ENCODE measurements at places on chromosomes 6 and 20.

DNA sequence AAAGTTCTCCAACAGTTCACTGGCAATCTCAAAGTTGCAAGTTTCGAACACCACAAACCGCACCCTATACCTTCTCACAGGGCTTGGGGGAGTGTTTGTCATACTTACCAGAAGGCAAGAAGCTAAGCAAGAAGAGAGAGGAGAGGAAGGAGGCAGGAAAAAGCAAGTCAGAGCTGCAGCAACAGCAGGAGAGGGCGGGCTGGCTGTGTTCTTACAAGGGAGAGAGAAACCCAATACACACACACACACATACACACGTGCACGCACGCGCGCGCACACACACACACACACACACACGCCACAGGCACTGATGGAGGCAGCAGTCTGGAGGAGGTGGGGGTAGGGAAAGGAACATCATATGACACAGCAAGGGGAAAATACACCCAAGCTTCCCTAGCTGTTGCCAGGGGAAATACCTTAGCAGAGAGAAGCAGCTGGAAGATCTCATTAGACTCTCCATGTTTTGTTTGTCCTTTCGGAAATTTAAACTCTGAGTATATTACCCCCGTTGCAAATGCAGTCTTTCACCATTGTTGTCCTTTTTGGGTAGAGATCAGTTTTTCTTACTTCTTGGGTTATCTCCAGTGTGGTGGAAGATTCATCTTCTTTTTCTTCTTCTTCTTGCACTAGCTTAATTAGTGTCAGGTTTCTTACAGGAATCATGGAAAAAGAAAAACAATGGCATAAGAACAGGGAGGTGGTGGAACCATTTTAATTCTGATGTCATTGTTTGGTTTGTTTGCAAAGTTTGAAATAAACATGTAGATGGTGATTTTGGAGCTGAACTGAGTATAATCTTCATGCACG lies at the start of gene TXLNB:
Gene TXLNB, minus strand, starts transcription at position 186 of the 807 bp plus-strand sequence. CDS start 3,099 bp downstream, outside the sequence.
- H3K4me3 ChIP-seq: peak within 1 kb of the TSS; percentile 17
- peaks cover 40% of the 10 kb centered on the region for H3K4me1 ChIP-seq
- no peaks in the 10 kb centered on the region for H3K36me3 ChIP-seq
- H3K27ac ChIP-seq: peak within 1 kb of the TSS; percentile 95
- DNase-seq: peak; percentile 92

GRCh38 chr20:61449057-61449609 lies 197.1 kb downstream of the CDH4 start:
- H3K36me3 ChIP-seq: no peaks in the 10 kb centered on the region
- DNase-seq: no peak
- H3K4me3 ChIP-seq: no peak overlapping the region
- H3K27ac ChIP-seq: no peak overlapping the region
- no peaks in the 10 kb centered on the region for H3K4me1 ChIP-seq

DNA sequence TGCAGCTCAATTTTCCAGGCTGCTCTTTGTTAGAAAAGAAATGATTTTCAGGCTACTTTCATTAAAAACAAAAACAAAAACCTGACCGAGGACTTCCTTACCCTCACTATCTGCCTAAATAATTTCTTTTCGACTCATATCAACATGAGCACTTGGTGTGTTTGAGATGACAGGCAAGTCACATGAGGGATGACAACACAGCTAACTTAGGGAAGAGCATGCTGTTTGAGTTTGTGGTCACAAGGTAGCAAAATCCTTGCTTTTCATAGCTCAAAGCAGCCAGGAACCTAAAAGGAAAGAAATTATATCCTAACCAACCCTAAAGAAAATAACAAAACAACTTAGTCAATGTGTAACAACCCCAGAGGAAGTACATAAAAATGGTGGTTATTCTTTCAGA lies 459.5 kb downstream of the KIF16B start:
- H3K4me3 ChIP-seq: no peak overlapping the region
- H3K4me1 ChIP-seq: no peaks in the 10 kb centered on the region
- no peaks in the 10 kb centered on the region for H3K27me3 ChIP-seq
- no peak for DNase-seq
- H3K27ac ChIP-seq: no peak overlapping the region
- no peaks in the 10 kb centered on the region for H3K36me3 ChIP-seq

DNA sequence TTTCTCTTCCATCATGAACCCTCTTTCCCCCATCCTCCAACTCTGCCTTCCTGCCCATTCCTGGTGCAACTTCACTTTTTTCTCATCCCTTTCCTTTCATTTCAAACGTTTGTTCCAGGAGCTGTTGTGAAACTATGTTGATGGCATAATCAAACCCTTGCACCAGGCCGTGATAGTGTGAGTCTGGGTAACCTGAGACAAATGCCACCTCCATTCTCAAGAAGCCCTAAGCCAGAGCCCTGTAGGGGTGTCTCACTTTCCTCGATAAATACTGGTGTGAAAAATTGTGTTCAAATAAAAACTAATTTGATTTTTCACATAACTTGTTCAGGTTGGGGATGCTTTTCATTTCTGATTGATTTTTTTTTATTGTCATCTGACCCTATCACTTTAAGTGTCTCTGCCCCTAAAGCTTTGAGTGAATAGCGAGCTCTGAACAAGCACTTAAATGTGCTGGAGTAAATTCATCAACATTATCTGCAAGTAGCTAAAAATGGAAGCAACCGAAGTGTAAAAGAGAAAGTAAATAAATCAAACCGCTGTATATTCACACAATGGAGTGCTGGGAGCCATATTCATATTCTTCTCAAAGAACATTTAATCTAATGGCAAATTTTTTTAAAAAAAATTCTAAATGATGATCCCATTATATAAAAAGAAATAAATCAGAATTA lies 303.1 kb upstream of the CDYL start:
- DNase-seq: no peak
- H3K27me3 ChIP-seq: no peaks in the 10 kb centered on the region
- H3K36me3 ChIP-seq: no peaks in the 10 kb centered on the region
- H3K4me1 ChIP-seq: no peaks in the 10 kb centered on the region
- H3K27ac ChIP-seq: no peak overlapping the region
- H3K4me3 ChIP-seq: no peak overlapping the region

DNA sequence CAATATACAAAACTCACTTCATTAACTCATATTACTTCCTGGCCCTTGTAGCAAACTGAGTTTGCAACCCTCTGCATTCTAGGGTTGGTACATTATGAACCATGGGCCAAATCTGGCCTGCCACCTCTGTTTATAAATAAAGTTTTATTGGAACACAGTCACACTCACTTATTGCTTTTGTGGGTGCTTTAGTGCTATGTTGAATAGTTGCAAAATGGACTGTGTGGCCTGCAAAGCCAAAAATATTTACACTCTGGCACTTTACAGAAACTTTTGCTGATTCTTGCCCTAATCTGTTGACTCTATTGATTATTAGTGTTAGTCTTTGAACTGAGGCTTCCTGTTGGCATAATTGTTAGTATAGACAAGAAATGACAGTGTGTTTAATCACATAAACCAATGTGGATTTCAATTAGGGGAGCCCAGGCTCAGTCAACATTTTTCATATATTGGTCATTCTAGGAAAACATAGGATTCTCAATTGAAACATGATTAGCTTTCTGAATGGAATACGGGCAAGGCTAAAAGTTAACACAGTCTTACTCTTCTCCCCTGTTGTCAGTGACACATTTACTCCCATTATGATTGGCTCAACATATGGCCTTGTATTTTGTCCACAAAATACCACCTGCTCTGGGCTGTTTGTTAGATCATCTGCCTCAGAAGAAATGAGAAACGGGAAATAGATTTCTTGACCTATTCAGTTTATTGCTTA lies 241.9 kb upstream of the ZFP64 start:
- no peak overlapping the region for H3K4me3 ChIP-seq
- H3K4me1 ChIP-seq: no peaks in the 10 kb centered on the region
- no peaks in the 10 kb centered on the region for H3K36me3 ChIP-seq
- H3K27ac ChIP-seq: no peak overlapping the region
- no peak for DNase-seq

DNA sequence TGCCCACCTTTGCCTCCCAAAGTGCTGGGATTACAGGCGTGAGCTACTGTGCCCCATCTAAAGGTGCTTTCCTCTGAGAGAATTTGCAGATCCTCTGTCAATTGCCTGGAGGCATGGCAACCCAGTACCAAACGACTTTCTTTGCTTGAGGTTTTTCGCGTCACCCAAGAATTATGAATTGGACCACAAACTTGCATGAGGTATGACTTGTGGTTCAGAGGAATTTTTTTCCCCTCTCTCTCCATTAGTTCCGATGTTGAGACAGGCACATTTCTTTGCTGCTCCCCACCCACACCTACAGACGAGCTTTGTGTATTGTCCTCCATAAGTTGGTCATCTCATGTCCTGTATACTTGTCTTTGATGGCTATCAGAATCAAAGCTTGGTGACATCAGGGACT lies 11.8 kb upstream of the SCAF8 start:
- no peaks in the 10 kb centered on the region for H3K27me3 ChIP-seq
- no peak for DNase-seq
- H3K36me3 ChIP-seq: no peaks in the 10 kb centered on the region

DNA sequence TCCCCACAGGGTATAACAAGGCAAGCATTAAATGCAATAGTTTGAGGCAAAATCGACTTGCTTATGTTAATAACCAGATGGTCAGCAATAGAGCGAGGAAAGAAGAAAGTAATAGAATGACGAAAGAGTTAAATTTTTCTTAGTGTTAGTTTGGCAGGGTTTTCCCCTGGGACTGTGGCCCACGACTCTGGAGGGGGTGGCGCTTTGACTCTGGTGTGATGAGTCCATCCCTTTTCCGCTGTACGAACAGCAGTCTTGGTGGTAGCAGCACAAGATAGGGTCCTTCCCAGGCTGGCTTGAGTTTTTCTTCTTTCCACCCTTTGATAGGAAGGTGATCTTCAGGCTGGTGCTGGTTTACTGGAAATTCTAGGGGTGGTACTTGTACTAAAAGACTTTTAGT lies 69.2 kb upstream of the GMDS start:
- DNase-seq: no peak
- H3K27ac ChIP-seq: no peak overlapping the region
- H3K4me1 ChIP-seq: no peaks in the 10 kb centered on the region
- H3K4me3 ChIP-seq: no peak overlapping the region

DNA sequence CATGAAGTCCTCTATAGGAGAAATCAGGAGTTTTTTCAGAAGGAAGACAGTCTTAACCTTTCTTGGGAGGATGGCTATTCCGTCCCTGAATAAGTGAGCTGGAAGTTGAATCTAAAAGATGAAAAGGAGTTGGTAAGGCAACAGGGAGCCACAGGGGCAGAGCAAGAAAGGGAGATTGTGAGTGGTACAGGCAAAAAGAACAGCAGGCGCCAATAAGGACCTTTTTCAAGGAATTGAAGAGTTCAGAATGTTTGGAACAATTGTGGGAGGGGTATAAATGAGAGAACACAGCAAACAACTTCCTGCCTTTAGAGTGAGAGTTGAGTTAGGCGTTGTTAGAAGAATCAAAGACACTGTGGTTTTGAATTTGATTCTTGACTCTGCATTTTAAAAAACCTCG lies 1003.7 kb downstream of the EPHA7 start:
- no peaks in the 10 kb centered on the region for H3K4me1 ChIP-seq
- H3K36me3 ChIP-seq: no peaks in the 10 kb centered on the region
- no peaks in the 10 kb centered on the region for H3K27me3 ChIP-seq
- DNase-seq: no peak

DNA sequence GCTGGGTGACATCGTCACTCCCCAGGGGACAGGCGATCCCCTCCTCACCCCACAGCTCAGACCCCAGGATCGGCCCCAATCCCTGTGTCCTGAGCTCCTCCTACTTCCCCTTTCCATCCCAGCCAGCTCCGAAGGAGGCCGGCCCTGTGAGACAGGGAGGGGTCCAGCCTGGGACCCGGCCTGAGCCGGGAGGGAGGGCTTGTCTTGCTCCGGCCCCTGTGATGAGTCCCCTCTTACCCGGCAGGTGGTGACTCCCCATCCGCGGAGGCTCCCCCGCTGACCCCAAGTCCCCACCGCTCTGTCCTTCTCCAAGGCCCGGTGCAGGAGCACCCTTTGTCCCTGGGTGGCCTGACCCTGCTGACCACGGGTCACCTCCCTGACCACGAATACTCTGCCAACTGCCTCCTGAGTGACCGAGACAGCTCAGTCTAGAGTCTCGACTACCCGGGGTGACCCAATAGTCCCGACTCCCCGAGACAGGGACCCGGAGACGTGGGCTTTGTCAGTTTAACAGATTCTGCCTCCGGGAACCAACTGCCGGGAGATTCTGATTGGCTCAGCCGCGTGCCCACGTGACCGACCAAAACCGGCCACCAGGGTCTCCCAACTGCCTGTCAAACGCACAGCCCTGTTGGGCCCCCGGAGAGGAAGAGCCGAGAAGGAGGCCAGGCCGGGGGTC lies 187.4 kb upstream of the PROKR2 start:
- no peaks in the 10 kb centered on the region for H3K36me3 ChIP-seq
- no peaks in the 10 kb centered on the region for H3K4me1 ChIP-seq
- H3K4me3 ChIP-seq: no peak overlapping the region
- peaks cover 7% of the 10 kb centered on the region for H3K27me3 ChIP-seq
- H3K27ac ChIP-seq: no peak overlapping the region

DNA sequence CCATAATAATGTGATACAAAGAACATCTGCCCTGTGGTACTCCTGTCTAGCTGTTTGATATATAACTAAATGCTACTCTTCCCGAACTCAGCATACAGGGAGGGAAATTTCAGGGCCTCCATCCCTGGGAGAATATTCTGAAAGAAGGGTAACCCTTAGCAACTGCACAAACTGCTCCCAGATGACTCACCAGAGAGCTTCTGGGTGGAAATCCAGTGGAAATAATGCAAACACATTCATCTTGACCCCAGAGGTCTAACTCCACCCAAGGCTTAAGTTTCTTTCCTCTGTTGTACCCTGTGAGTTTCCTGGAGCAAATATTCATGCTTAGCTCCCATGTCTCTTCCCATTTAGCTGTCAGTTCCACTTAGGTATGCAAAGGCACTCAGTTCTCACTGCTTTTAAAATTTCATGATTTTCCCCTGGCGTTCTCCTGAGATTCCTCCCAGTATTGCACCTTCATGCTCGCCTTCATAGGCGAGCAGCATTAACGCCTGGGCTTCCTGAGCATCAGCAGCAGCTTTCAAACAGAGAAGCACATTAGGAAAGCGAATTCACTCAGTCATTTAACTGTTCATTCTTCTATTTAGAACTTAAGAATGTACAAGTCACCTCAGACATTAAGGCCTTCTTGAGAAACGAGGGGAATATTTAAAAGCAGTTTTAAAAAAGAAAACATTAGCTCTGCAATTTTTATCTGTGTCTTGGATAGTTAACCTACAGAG lies 43.8 kb upstream of the LAMA4 start:
- H3K27ac ChIP-seq: no peak overlapping the region
- peaks cover 16% of the 10 kb centered on the region for H3K27me3 ChIP-seq
- no peak for DNase-seq
- no peak overlapping the region for H3K4me3 ChIP-seq
- H3K4me1 ChIP-seq: no peaks in the 10 kb centered on the region

GRCh38 chr6:137874204-137875057 lies 7.4 kb downstream of the TNFAIP3 start:
- peak overlapping the region; percentile 24 for H3K27ac ChIP-seq
- no peaks in the 10 kb centered on the region for H3K27me3 ChIP-seq
- H3K4me1 ChIP-seq: peaks cover 76% of the 10 kb centered on the region

DNA sequence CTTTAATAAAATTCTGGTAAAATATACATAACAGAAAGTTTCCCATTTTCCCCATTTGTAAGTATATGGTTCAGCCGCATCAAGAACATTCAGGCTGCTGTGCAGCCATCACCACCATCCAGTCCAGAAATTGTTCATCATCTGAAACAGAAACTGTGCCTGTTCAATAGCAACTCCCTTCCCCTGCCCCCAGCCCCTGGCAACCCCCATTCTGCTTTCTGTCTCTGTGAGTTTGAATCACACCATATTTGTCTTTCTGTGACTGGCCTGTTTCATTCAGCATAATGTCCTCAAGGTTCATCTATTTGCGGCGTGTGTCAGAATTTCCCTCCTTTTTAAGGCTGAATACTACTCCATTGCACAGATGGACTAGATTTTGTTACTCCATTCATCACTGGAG lies 19.1 kb downstream of the VSTM2L start:
- H3K4me3 ChIP-seq: no peak overlapping the region
- H3K36me3 ChIP-seq: no peaks in the 10 kb centered on the region
- peaks cover 11% of the 10 kb centered on the region for H3K27me3 ChIP-seq
- no peak for DNase-seq
- no peak overlapping the region for H3K27ac ChIP-seq
- no peaks in the 10 kb centered on the region for H3K4me1 ChIP-seq
